Activated CD8-positive, alpha-beta memory T cell treated with anti-CD3 and anti-CD28 coated beads, Interleukin-2, amount 10 ng/mL, durations not matched to agents 7 days and 5 days (primary cell): ENCODE measurements at places on chromosomes 13 and 19. TPM values are rescaled to one million over a fixed set of nuclear protein-coding genes. Genes with fewer than 3 reads are reported as not detected.

The ZNF726 gene
- 14.2 TPM for total RNA-seq

The LGALS14 gene
- not detected for total RNA-seq

The CPB2 gene
- not detected for total RNA-seq

The PRODH2 gene
- total RNA-seq: not detected

The CEACAM16 gene
- total RNA-seq: not detected

The MUC16 gene
- 0.12 TPM for total RNA-seq

The CYP4F22 gene
- 1.9 TPM for total RNA-seq

The GIPC3 gene
- total RNA-seq: 0.15 TPM

The CTXN1 gene
- not detected for total RNA-seq

The ZGLP1 gene
- total RNA-seq: 3.3 TPM

The FFAR3 gene
- not detected for total RNA-seq

The SULT2A1 gene
- not detected for total RNA-seq

The TTYH1 gene
- total RNA-seq: 1.2 TPM

The OR7A5 gene
- not detected for total RNA-seq

The MTIF3 gene
- total RNA-seq: 41.2 TPM

The ERFL gene
- 1.9 TPM for total RNA-seq

The IL12RB1 gene
- total RNA-seq: 76.2 TPM

The OBI1 gene
- 21.1 TPM for total RNA-seq

The OSCAR gene
- total RNA-seq: 0.44 TPM

The URAD gene
- total RNA-seq: not detected

The LILRA2 gene
- 0.14 TPM for total RNA-seq

The MRPL54 gene
- 89.8 TPM for total RNA-seq

The MOB3A gene
- 202 TPM for total RNA-seq

The CATSPERD gene
- not detected for total RNA-seq

The IZUMO2 gene
- not detected for total RNA-seq

The TEAD2 gene
- not detected for total RNA-seq

The RNF225 gene
- total RNA-seq: 0.70 TPM

The ZNF443 gene
- total RNA-seq: 4.3 TPM

The FAM83E gene
- 4.1 TPM for total RNA-seq

The PLK5 gene
- total RNA-seq: not detected

The ZNF57 gene
- 4.5 TPM for total RNA-seq

The CD70 gene
- total RNA-seq: 74.3 TPM

The ANGPTL8 gene
- not detected for total RNA-seq

The CYP2A6 gene
- not detected for total RNA-seq

The ADGRE3 gene
- total RNA-seq: not detected

The REEP6 gene
- 1.0 TPM for total RNA-seq

The CYP2F1 gene
- not detected for total RNA-seq

The CLDND2 gene
- 27.8 TPM for total RNA-seq

The CCDC194 gene
- 5.9 TPM for total RNA-seq

The SMAD9 gene
- not detected for total RNA-seq

The ZNF573 gene
- total RNA-seq: 7.1 TPM

The ZNF582 gene
- 1.9 TPM for total RNA-seq

The RNU6-9 gene
- not detected for total RNA-seq

The C19orf81 gene
- total RNA-seq: not detected

The UGGT2 gene
- 0.35 TPM for total RNA-seq

The CASP14 gene
- not detected for total RNA-seq

The EFNA2 gene
- not detected for total RNA-seq

The IGSF23 gene
- not detected for total RNA-seq

The RFPL4A gene
- total RNA-seq: not detected

The CFAP97D2 gene
- not detected for total RNA-seq

The CPAMD8 gene
- total RNA-seq: 0.21 TPM

The APLP1 gene
- 2.0 TPM for total RNA-seq

The ACER1 gene
- 0.26 TPM for total RNA-seq

The UBE2L5 gene
- not detected for total RNA-seq
